ENCODE measurements at places on chromosomes 12 and 14.

- H3K27me3 ChIP-seq = no peaks in the 10 kb centered on the region
- H3K4me1 ChIP-seq = no peaks in the 10 kb centered on the region
- no peak overlapping the region for H3K27ac ChIP-seq
Measured at GRCh38 chr12:104551313-104551931, 94.7 kb downstream of the CHST11 start.

- no peak overlapping the region for H3K4me3 ChIP-seq
- H3K36me3 ChIP-seq = no peaks in the 10 kb centered on the region
- no peaks in the 10 kb centered on the region for H3K4me1 ChIP-seq
- H3K27ac ChIP-seq = no peak overlapping the region
- no peaks in the 10 kb centered on the region for H3K27me3 ChIP-seq
Measured at GRCh38 chr12:42828836-42829235, 239.3 kb upstream of the PRICKLE1 start.

- no peaks in the 10 kb centered on the region for H3K36me3 ChIP-seq
- no peaks in the 10 kb centered on the region for H3K27me3 ChIP-seq
- DNase-seq = no peak
- no peak overlapping the region for H3K27ac ChIP-seq
- H3K4me1 ChIP-seq = no peaks in the 10 kb centered on the region
Measured at GRCh38 chr14:99515301-99516155, 34.3 kb downstream of the CCNK start.

DNA sequence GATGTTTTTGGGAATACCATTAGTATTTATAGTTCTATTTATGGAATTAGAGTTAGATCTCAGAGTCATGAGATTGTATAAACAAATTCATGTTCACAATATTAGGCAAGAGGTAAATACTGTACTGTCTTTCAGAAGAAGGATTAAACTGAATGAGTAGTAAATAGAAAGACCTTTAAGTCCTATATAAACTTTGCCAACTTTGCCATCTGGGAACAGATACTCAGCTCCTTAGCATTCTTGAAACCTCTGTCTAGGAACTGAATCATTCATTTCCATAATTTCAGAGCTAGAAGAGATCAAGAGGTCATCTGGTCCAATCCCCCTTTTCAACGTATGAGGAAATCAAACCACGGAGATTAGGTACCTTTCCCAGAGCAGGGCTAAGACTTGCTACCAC lies 141.1 kb downstream of the CAND1 start:
- H3K27me3 ChIP-seq = no peaks in the 10 kb centered on the region
- no peak overlapping the region for H3K27ac ChIP-seq
- H3K36me3 ChIP-seq = no peaks in the 10 kb centered on the region
- no peak for DNase-seq

- H3K4me3 ChIP-seq = no peak overlapping the region
- DNase-seq = no peak
- peak overlapping the region; percentile 97 for H3K27ac ChIP-seq
- no peaks in the 10 kb centered on the region for H3K27me3 ChIP-seq
Measured at GRCh38 chr14:61128382-61129167, 147.5 kb downstream of the SLC38A6 start.

DNA sequence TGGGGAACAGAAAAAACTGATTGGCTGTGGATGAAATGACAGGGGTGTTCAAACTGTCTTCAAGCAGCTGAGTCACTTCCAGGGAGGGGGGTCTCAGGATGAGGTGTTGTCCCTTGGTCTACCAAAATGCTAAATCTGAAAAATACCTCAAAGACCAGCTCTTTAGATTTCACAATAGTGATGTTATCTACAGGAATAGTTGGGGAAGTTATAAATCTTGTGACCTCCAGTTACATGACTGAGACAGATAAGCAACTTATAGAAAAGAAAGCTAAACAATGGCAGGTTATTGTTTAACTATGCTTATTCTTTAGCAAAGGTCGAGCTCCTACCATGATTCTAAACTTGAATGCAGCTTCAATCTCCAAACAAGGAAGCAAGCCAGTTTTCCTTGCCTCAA lies 125.4 kb downstream of the SYT10 start:
- no peak for DNase-seq
- H3K36me3 ChIP-seq = no peaks in the 10 kb centered on the region
- H3K27me3 ChIP-seq = no peaks in the 10 kb centered on the region

DNA sequence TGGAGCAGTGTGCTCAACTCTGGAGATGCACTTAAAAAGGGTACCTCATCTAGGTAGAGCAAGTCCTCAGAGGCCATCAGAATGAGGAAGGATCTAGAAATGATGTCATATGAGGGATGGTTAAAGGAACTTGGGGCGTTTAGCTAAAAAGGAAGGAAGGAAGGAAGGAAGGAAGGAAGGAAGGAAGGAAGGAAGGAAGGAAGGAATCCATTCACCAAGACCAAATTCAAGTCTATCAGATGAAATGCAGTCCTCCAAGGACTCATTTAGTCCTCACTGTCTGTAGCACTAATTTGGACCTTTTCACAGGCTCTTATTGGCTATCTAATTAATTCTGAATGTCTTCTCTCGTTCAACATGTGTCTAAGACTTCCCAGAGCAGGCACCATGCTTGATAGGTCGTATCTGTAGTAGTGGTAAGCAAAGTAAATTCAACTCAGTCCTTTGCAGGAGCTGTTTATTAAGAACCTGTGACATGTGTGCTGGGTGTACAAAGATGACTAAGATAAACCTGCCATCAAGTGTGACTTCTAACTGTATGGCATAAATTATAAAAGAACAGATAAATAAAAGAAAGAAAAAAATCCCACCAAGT lies 63.5 kb downstream of the LLPH start:
- H3K36me3 ChIP-seq = no peaks in the 10 kb centered on the region
- no peak overlapping the region for H3K27ac ChIP-seq
- no peak overlapping the region for H3K4me3 ChIP-seq
- peaks cover 2% of the 10 kb centered on the region for H3K27me3 ChIP-seq

- H3K36me3 ChIP-seq = no peaks in the 10 kb centered on the region
- no peaks in the 10 kb centered on the region for H3K27me3 ChIP-seq
- H3K4me3 ChIP-seq = no peak overlapping the region
- H3K27ac ChIP-seq = peak overlapping the region; percentile 54
- peaks cover 29% of the 10 kb centered on the region for H3K4me1 ChIP-seq
Measured at GRCh38 chr12:27285403-27285802, 41.3 kb downstream of the STK38L start.

- no peaks in the 10 kb centered on the region for H3K4me1 ChIP-seq
- H3K27ac ChIP-seq = no peak overlapping the region
- H3K27me3 ChIP-seq = no peaks in the 10 kb centered on the region
- H3K4me3 ChIP-seq = no peak overlapping the region
- DNase-seq = peak; percentile 35
- H3K36me3 ChIP-seq = no peaks in the 10 kb centered on the region
Measured at GRCh38 chr12:12684375-12685106, 11.4 kb downstream of the GPR19 start.

DNA sequence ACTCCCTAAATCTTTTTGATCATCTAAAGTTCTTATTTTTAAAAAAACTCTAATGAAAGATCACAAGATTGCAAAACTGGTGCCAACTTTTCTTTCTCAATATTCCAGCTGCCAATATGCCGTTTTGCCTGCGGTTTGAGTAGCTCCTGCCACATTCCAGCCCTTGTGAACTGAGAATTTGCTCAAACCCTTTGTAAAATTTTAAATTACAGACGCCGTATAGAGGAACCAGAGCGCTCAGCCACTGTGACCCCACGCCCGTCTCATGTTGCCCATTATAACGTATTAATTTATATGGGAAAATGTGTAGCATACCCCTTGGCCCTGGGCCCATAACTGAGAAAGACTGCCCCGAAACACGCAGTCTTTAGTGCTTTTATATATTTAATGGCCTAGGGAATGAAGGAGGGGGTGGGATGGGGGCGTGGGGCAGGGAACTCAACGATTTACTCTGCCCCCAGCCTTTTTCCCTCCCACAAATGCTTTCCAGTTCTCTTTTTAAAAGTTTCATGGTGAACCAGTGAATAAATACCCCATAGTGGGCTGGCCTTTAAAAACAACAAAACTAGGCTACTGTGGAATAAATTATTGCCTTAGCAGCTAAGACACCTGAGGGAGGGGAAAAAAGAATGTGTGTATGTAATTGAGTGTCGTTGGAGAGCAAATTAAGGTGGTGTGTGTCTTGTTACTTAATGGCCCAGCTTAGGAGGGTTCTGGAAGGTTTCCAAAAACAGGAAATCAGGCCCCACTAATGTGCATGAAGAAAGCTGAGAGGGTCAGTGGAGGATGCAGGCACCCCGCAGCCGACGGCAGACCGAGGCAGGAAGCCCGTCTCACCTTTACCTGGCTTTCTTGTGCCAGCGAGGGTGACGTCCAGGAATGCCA lies 45.7 kb upstream of the RFLNA start:
- H3K27ac ChIP-seq = no peak overlapping the region
- no peak for DNase-seq
- H3K4me3 ChIP-seq = no peak overlapping the region

GRCh38 chr12:18811273-18811672 lies 73.4 kb downstream of the CAPZA3 start:
- no peaks in the 10 kb centered on the region for H3K4me1 ChIP-seq
- no peak for DNase-seq
- H3K27me3 ChIP-seq = no peaks in the 10 kb centered on the region
- H3K27ac ChIP-seq = no peak overlapping the region
- H3K4me3 ChIP-seq = no peak overlapping the region

DNA sequence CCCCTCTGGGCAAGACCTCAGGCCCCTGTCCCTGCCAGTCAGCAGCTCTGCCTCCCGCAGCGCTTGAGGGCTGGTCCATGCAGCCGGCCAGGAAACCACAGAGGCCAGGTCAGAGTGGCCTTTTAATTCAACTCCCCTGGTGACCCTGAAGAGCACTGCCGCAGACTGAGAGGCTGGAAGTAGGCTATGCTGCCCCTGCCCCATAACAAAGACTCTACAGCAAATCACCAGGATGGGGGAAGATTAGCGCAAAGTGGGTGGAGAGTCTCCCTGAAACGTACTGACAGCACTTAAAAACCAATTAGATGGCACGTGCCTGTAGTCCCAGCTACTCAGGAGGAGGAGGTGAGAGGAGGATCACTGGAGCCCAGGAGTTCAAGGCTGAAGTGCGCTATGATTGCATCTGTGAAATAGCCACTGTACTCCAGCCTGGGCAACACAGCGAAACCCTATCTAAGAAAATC lies 70.5 kb downstream of the ITPK1 start:
- no peak for DNase-seq
- H3K36me3 ChIP-seq = no peaks in the 10 kb centered on the region
- H3K4me3 ChIP-seq = no peak overlapping the region
- peaks cover 44% of the 10 kb centered on the region for H3K4me1 ChIP-seq

GRCh38 chr14:50883827-50884197 lies 12.0 kb downstream of the ABHD12B start:
- no peak overlapping the region for H3K4me3 ChIP-seq
- H3K27me3 ChIP-seq = no peaks in the 10 kb centered on the region
- no peak for DNase-seq

DNA sequence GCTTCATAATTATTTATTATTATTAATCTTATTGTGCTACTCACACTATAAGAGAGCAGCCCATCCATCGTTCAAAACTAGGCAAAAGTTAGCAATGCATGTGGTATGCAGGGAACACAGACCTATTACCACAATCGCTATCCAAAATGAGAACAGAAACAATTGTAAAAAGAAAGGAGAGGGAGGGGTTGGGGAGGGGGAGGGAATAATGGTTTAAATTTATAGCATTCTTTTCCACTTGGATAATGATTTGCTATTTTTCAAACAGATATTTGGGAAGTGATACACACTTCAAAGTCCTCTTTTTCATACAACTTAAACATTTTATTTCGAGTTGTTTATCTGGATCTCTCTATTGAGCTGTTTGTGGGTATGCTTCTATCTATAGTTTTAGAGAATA lies 248.6 kb upstream of the SOX5 start:
- no peak overlapping the region for H3K27ac ChIP-seq
- no peaks in the 10 kb centered on the region for H3K27me3 ChIP-seq
- DNase-seq = no peak
- no peaks in the 10 kb centered on the region for H3K36me3 ChIP-seq

DNA sequence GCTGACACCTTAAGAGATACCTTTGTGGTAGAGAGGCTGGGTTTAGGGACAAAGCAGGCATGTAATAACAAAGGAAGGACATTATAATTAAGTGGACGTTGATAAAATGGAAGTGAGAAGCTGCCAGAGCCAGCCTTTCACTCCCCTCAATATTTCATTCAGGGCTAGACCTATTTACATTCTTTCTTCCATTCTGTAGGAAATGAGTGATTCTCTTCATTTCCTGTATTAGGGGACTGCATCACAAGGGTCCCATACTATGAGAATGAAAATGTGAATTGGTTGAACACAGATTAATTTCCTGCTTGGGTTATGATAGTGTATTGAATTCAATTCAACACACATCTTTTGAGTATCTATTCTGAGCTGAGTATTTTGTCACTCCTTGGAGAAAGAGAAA lies 143.0 kb downstream of the OTOGL start:
- H3K27me3 ChIP-seq = no peaks in the 10 kb centered on the region
- H3K36me3 ChIP-seq = no peaks in the 10 kb centered on the region
- H3K27ac ChIP-seq = no peak overlapping the region
- H3K4me3 ChIP-seq = no peak overlapping the region
- H3K4me1 ChIP-seq = no peaks in the 10 kb centered on the region

DNA sequence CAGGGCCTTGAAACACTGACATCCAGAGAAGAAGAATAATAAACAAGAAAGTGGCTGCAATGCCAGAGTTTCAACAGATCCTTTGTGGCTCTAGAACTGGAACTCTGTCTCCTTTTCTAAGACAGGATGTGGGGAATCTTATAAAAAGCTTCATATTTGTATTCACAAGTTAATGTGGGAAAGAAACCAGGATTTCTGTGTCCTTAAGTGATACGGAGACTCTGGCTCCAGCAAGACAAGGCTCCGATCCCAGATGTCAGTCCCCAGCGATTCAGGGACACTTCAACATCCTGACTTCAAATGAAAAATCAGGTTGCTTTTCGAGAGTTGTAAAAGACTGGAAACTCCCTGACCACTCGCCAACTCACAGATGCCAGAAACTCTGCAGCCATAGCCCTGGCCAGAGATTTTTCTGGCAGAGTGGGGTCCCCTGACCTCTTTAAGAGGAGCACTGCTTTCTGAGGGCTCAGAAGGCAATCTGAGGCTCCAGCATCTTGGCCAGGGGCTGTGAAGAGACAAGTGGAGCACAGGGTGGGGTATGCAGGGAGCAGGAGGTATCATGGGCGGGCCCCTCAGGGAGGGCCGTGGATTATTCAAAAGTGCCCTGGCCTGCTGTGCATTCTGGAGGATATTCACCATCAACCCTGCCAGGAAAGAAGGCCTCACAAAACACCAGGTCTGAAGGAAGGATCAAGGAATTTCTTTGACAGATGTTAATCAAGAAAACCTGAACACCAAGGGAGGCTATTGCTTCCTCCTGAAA lies 53.3 kb downstream of the TMX1 start:
- H3K27me3 ChIP-seq = no peaks in the 10 kb centered on the region
- no peaks in the 10 kb centered on the region for H3K4me1 ChIP-seq
- H3K36me3 ChIP-seq = no peaks in the 10 kb centered on the region
- peak; percentile 51 for DNase-seq

Measured in psoas muscle (tissue), 8 donors.